NCI-H1436 (cell line): ENCODE measurements at places on chromosomes 4 and X.

GRCh38 chrX:15853586-15854079, 980 bp downstream of the AP1S2 start:
- DNase-seq: no peak

DNA sequence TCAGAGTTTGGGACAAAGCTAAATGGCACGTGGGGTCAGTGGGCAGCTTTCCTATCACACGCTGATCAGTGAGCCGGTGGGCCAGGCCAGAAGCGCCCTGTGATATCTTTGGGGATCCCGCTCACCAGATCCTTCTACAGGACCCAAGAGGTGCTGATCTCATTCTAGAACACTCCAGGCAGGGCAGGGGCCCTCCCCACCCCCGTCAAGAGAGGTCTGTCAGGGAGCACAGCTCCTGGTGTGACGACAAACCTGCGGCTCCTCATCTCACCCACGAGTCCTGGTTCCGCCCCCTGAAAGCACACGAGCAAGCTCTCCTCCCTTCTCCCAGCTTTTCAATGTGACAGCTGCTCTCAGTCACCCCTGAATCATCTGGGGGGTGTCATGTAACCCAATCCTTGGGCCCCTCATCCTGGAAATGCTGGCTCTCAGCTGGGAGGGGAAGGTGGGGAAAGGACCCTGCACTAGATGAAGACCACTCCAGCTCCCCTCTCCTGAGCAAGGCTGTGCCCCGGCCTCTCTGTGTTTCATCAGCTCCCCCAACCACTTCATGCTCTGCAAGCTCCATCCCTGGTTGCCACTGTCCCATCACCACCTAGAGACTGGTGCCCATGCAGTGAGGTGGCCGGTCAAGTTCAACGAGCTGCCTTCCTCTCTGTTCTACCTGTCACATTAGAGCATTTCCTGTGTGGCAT, 4.6 kb downstream of the HCFC1 start:
- no peak for DNase-seq

DNA sequence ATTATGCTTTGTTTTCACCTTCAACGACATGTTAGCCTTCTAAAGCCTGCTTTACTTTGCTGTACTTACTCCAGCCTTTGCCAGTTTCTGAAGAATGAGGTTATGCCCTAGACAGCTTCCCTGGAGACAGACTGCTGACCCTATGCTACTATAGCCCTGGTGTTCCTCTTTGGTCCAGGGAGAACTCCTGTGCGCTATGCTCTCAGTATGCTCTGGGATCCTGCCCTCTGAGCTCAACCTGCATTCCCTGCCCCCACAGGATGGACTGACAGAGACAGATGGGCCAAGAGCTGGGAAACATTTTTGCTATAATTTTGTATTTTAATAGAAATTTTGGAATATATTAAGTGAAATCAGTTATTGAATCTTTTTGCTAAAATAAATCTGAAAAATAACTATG, 425.9 kb downstream of the TMA16 start:
- DNase-seq: no peak

DNA sequence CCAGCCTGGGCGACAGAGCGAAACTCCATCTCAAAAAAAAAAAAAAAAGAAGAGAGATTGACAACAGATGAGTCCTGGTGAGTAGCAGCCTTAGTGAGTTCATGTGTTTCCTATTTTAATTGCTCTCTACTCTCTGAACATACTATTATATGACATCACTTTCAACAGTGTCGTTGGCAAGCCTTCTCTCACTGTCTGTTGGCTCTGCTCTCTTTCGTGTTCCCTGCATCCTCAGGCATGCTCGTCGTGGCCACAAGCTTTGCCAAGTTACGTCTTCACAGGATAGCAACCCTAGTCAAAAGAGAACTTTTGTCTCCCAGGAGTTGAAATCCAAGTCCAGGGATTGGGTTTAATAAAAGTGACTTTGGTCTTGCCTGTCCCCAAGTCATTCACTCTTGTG, 117.1 kb upstream of the EGFL6 start:
- DNase-seq: no peak

DNA sequence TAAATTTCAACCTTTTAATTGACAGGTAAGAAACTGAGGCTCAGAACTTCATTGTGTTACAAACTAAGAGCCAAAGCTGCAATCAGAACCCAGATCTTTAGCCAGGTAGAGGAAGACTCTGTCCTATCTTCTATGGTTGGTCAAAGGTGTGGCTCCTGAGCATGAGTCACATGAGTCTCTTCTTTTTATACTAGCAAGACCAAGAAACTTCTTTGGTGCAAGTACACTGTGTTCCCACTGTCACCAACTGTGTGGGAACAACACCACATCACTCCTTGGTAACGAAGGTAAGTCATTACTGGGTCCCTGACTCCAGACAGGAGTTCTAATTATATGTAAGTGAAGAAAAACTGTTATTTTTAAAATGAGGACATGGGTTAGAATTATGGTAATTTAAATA, 290.1 kb downstream of the INPP4B start:
- DNase-seq: no peak

GRCh38 chrX:133658293-133658911, 243.1 kb upstream of the GPC4 start:
- no peak for DNase-seq

DNA sequence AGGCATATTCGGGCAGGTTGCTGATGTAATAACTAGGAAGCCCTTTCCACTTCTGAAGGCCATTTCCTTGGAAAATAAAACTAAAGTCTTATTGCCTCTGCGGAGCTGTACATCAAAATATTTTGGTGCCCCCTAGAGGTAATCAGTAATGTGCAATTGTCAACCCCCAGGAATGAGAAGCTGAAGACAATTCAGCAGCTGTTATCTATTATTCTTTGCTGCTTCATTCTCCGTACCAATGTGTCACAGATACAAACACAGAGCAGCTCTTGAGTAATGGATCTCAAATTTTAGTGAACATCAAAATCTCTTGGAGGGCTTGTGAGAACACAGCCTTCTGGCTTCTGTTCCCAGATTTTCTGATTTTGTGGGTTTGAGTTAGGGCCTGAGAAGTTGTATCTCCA, 3.5 kb upstream of the SLIT2 start:
- peak; percentile 40 for DNase-seq

DNA sequence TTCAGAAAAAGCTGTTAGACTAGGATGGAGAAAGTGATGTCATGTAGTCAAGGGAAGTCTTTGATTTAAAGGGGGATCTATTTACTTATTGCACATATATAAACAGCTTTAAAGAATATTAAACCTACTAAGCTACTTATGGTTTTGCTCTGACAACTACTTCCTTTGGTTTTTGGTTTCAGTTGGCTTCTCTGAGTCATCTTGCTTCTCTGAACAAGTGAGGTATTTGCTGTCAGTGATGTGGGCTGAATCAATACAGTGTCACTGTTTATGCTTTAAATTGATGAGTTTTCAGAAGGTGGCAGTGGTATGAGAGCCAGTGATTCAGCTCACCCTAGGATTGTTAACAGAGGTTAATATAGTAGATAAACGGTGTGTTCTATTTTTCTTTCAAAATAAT, 75.1 kb downstream of the CEP44 start:
- DNase-seq: no peak

DNA sequence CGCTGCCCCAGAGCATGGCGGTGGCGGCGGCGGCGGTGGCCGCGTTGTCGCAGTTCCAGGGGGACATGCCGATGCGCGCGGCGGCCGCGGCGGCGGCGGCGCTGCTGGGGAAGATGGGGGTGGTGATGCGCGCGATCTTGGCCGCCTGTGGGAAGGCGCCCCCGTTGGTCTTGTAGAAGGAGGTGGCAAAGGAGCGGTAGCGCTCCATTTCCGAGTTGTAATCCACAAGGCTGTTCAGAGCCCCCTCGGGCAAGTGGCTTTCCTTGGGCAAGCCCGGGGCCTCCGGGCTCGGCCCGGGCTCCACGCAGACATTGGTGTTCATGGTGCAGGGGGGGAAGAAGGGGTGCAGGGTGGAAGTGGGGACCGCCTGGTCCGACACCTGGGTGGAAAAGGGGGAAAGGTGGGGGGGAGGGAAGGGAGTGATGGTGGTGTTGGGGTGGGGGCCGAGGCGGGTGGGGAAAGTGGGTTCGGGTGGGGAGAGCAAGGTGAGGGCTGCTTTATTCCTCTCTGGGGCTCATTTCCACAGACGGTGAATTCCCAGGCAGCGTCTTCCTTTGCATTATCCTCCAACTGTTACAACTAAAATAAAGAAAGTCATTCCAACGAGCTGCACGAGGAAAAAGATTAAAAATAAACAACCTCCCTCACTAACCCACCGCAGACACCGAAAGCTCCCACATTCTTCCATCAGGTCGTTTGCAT, 3.1 kb downstream of the CXXC4 start:
- DNase-seq: peak; percentile 47

- no peak for DNase-seq
Observed at GRCh38 chrX:96688789-96689188, 4.1 kb downstream of the DIAPH2 start.

GRCh38 chr4:126124818-126125217, 810.1 kb downstream of the FAT4 start:
- no peak for DNase-seq

- DNase-seq: no peak
Observed at GRCh38 chrX:110414679-110415439, 56.2 kb downstream of the RTL9 start.

DNA sequence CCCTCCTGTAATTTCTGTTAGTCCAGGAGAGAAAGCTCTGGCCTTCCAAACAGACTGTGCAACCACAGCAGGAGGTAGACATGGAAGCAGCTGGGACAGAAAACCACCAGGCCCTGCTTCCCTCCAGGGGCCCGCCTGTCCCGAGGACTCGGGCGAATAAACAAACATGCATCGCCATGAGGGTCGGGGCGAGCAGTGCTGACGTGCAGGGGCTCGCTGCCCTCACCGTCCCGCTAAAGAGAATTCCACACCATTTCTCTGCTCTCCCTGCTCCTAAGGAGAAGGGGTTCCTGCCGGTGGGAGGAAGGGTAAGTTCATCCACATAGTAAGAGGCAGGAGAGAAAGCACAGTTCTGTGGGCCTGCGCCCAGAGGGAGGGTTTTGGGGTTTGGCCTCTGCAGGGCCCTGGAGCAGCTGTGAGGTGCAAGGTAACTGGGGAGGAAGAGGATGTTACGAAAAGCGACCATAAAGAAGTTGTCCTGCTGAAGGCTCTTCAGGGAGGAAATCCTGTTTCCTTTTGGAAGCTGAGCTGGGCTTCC, 54.9 kb downstream of the WFS1 start:
- no peak for DNase-seq

DNA sequence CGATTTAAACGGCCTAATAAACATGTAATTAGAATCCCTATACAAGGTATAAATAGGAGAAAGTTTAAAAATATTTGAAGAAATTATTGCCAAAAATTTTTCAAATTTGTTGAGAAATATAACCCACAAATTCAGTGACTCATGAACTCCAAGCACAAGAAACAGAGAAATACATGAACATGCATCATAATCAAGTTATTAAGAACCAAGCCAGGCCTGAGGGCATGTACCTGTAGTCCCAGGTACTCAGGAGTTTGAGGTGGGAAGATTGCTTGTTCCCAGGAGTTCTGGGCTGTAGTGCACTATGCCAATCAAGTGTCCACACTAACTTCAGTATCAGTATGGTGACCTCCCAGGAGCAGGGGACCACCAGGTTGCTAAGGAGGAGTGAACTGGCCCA, 341.9 kb downstream of the CAMK2D start:
- no peak for DNase-seq

- peak; percentile 46 for DNase-seq
Observed at GRCh38 chr4:138890891-138891570, 124.5 kb upstream of the NOCT start.

DNA sequence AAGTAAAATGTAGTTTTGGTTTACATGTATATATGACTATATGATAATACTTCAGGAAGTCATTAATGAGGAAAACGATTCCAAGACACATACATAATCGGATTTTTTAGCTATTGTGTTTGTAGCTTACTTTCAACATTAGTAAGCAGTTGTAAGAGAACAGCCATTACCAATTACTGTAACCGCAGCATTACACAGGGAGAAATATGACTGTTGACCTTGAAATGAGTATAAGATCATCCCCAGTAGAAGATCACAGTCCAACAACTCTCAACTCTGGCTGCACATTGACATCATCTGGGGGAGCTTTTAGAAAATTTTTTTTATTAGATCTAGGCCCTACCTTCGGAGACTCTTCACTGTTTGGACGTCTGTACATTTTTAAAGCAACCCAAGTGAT, 762.0 kb upstream of the MAGEB2 start:
- no peak for DNase-seq

DNA sequence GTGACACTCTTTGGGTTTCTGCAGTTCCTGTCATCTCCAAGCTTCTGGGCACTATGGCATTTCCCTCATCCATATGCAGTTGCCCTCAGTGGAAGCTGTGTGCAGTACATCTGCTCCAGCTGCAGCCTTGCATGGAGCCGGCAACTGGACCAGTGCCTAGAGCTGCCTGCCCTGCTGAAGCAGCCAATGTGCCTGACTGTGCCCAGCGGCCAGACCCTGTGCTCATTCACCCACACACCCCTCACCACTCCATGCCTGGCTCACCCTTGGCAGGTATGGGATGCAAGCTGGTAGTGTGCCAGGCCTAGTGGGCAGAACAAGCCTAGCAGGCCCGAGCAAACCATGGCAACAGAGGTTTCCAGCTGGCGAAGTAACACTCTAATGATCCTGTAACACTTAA, 370.8 kb downstream of the FSTL5 start:
- no peak for DNase-seq

- DNase-seq: no peak
Observed at GRCh38 chrX:103099691-103100090, 6.7 kb upstream of the NXF3 start.

DNA sequence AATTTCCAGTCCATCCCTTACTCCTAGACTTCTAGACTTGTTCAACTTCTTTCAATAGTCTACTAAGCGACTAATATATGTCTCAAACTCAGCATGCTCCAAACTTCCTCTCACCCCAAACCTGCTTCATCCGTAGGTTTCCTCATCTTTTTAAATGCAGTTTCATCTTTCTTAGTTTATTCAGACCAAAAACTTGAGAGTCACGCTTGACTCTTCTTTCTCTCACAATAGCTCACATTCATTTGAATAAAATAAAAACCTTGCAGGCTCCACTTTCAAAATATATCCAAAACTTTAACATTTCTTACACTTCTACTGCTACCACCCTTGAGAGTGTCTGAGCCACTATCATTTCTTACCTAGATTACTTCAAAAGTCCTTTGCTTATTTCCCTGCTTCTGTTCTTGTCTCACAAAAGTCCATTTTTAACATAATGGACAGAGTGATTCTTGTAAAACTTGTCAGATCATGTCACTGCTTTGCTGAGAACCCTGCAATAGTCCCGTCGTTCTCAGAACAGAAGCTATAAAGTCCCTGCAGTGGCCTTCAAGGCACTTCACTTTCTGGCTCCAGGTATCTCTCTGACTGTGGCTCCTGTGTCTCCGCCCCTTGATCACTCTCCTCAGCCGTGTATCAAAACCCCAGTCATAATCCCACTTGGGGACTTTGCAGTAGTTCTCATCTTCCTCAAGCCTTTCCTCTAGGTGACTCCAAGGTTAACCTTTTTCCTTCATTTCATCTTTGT, 167.6 kb downstream of the ARHGAP24 start:
- DNase-seq: no peak

DNA sequence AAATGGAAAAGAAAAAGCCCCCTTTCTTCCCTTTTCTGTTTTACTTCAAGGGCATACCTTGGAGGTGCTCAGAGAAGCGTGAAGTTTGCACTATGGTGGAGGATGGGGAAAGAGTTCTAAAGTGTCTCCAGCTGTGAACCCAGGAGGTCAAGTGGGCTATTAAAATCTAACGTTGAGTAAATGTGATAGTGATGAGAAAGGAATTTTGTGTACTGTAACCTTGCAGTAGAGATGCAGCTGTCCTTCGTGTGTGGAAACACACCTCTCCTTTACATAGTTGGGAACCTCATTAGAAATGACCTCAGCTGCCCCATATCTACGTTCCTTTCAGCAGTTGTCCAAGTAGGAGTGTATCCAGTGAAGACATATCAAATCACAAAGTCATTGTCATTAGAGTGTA, 26.5 kb downstream of the ADH5 start:
- no peak for DNase-seq
